ENCODE measurements at places on chromosomes 3 and 15. TPM values are rescaled to one million over a fixed set of nuclear protein-coding genes. Genes with fewer than 3 reads are reported as not detected.

GRCh38 chr3:160953686-160954085 is 151.5 kb downstream of the B3GALNT1 start:
- no peak for DNase-seq

GRCh38 chr3:134406331-134407238 is 32.3 kb upstream of the AMOTL2 start:
- no peak for DNase-seq

DNA sequence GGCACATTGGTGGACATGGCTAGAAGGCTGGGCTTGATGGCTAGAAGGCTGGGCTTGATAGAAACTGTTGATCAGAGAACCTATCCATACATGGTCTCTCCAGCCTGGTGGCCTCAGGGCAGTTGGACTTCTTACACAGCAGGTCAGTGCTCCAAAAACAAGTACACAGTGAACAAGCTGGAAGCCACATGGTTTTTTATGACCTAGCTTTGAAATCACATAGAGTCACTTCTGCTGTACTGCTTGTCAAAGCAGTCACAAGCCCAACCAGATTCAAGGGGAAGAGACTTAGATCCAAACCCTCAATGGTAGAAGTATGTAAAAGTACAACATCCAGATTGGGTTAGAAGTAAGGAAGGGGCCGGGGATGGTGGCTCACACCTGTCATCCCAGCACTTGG is 89.4 kb upstream of the HES1 start:
- no peak for DNase-seq

GRCh38 chr3:59878038-59878427 is 828.2 kb upstream of the CFAP20DC start:
- DNase-seq = no peak

GRCh38 chr3:22846566-22846965 is 356.6 kb upstream of the UBE2E2 start:
- DNase-seq = no peak

- DNase-seq = no peak
Observed at GRCh38 chr3:183129243-183129642, 29.9 kb upstream of the MCCC1 start.

DNA sequence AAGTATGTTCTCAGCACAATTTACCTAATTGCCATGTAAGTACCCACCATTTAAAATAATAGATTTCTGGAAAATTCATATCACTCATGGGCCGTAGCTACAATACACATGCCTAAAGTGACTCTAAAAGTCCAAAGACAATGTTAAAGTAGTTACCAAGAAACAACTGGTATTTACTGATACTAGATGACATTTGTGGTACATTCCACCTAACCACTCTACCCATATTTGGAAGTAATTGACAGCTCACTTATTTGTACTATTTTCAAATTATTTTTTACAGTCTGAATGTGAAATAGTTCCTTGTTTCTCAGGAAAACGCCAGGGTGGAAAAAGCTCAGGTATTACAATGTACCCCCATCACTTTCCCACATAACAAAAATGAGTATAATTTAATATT is 573.0 kb downstream of the MECOM start:
- DNase-seq = no peak

PCNP gene
- 101 TPM for total RNA-seq

- DNase-seq = no peak
Observed at GRCh38 chr3:141489203-141489602, 2.4 kb downstream of the RASA2 start.

CHST13 gene
- total RNA-seq = 2.3 TPM

GRCh38 chr3:12323237-12323636 is 34.4 kb downstream of the PPARG start:
- no peak for DNase-seq

DNA sequence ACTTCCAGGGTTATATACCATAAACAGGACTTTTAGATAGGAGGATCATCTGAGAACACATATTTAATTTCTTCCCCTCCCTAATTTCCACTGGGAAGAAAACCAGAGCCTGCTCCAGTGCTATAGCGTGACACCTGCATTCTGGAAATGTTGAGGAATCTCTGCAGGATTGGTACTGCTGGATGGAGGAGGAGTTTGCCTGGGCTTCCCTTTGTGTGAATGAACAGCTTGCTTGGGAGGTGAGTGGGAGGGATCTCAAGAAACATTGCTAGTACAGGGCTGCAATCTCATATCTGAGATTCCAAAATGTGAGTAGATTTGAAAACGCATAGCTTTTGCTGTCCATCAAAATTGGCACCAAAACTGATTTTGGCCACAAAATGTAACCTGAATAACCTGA is 295.9 kb upstream of the RGMA start:
- no peak for DNase-seq

- DNase-seq = no peak
Observed at GRCh38 chr3:3578718-3579117, 220.5 kb upstream of the LRRN1 start.

LHFPL4 gene
- total RNA-seq = not detected

GRCh38 chr3:30289766-30290165 is 316.6 kb upstream of the TGFBR2 start:
- DNase-seq = no peak

Measured in mesenteric fat pad (tissue), 1 donor.